Glutamatergic neuron (in vitro differentiated cells): ENCODE measurements at places on chromosomes 1 and 21. TPM values are rescaled to one million over a fixed set of nuclear protein-coding genes. Genes with fewer than 3 reads are reported as not detected.

DNA sequence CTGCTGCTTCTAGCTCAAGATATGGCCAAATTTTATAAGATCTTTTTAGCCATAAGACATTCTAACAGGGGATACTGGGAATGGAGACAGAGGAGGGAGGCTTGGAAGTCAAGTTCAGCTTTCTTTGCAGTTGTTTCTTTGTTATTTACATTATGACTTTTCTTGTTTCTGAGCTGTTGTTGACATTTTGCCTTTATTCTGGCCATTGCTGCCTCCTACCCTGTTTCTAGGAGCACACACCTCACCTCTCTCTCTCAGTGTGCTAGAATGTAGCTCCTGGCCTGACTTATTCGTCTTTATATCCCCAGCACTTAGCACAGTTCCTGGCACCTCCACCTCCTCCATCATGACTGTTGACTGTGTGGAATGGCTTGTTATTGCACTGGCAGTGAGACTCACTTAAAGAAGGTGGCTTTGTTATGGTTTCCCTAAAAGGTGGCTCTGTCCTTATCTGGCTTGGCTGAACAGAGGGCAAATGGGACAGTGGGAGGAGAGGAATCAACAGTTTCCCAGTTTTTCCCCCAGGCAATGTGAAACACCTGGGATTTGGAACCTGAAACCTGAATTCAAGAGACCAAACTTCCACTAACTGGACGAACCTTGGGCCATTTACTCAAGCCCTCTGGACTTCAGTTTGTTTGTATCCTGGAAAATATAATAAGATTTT, 76.1 kb upstream of the PPP2R5A start:
- DNase-seq = no peak

DNA sequence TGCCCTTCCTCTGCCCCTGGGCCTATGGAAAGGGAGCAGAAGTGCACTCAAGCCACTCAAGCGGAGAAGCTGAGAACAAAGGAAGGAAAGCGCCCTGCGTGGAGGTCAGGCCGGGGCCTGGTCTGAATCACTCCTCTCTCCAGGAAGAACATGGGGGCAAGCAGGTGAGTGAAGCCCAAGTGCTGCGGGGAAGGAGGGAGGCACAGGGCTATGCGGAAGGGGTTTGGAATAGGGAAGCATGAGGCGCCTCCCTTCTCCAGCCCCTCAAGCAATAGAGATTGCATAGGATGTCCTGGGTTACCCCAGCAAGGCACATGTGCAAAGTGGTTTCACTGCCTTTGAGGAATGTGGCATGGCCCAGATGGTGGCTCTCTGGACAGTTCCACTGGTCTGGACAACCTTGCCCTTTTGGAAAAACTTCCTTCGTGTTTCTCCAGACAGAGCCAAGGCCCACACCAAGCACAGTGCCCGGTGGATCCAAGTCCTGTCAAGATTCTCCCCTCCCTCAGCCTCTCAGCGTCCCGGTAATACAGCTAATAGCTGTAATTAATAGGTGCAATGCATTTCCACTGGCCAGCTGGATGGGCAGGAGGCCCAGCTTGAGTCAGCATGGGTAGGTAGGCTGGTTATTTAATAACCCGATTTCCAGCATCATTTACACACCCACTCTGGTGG, 13.7 kb downstream of the BLACAT1 start:
- DNase-seq = no peak

GRCh38 chr1:34131396-34132160, 33.5 kb downstream of the CSMD2 start:
- DNase-seq = no peak

LRRC47 gene
- total RNA-seq = 79.7 TPM

DNA sequence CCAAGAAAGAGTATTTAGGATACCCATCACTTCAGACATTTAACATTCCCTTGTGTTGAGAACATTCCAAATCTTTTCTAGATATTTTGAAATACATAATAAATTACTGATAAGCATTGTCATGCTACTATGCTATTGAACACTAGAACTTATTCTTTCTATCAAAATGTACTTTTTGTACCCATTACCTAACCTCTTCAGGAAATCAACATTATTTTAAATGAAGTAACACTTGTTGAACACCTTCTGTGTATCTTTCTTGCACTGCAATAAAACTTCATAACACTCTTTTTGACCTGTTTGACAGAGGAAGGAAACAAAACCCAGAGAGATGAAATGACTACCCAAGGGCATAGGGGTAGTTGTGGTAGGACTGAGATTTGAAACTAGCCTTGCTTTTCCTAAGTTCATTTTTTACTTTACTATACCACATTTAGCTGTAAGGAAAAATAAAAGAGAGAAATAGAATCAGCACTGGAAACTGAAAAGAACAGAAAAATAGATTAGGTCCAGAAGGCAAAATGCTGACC, 99.4 kb downstream of the UCHL5 start:
- DNase-seq = no peak
